Adipocyte (in vitro differentiated cells): ENCODE measurements at places on chromosomes 2 and 18.
A peak's percentile ranks its signal among the peaks of the same experiment; 100 is the strongest.

DNA sequence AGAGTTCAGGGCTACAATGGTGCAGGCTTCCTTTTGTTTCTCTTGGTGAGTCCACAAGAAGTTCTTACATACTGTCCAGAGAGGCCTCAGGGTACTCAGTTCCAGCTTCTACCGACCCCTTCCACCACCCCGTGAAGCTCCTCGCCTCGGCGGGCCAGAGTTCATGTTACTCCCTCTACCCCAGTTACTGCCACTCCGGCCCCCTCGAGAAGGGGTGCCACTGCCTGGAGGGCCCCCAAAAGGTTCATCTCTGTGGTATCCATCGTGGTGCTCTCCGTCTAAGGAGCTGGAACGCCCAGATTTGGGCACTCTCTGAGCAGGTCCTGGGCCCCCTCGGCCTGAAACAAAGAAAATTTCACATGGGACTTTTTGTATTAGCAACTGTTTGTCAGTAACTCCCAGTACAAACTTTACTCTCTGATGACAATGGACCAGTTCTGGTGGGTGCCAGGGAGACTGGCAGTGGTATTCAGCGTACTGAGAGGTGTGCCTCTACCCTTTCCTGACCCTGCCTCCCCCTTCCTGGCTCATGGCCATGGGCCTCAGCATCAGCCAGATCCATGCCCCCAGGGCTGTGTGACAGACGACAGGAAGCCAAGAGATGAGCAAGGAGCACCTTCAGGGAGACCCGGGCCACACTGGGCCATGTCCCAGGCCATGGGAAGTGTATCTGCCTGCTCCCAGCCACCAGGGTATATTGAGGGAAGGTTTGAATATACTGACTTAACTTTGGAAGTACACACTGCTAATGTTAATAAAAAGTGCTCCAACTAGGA is 5.1 kb downstream of the SFT2D3 start:
- no peak for DNase-seq

DNA sequence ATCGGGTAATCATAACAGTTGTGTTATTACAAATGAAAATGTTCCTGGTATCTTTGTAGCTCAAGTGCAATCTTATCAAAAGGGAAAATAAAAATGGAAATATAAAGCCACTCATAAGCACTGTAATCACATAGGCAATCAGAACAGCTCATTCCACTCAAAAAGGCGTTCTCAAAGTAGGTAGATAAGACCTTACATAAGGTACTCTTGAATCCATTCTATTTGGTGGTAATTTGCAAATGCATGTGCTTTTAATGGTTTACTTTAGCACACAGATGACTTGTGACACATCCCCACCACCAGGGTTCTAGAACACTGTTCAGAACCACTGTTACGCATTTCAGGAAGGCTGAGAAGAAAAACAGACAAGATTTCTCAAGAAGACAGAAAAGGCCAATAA is 86.7 kb upstream of the NARS1 start:
- no peak for DNase-seq

- DNase-seq, result no peak
Observed at GRCh38 chr2:76159042-76159648, 448.4 kb upstream of the GCFC2 start.

DNA sequence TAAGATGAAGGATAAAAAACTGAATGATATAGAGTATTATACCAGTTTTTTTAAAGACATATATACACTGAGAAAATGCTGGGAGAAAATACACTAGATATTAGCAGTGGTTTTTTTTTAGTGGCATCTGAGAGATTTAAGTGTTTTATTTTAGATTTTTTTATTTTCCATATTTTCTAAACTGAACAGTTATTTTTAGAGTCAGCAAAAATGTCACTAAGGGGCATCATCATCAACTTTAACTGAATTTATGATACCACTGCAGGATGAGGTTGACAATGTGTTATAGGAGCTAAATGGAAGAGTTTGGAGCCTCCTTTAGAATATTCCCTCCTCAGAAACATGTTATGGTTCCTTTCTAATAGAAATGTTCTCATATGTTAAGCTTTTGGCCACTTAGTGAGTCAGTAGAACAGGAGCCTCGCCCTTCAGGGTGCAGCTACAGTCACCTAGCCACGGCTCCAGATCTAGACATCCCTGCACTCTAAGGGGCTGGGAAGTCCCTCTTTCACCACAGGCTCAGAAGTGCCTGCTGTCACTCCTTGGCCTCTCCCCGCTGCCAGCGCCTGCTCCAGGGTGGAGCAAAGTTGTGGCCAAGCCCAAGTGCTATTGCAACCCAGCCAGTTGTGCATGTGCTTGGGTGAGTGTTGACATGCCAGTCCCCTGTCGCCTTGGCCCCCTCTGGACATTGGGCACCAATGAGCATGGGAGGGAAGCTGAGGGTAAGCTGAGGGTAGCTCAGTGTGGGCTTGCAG is 210.7 kb upstream of the RASGRP3 start:
- DNase-seq, result peak; percentile 21

DNA sequence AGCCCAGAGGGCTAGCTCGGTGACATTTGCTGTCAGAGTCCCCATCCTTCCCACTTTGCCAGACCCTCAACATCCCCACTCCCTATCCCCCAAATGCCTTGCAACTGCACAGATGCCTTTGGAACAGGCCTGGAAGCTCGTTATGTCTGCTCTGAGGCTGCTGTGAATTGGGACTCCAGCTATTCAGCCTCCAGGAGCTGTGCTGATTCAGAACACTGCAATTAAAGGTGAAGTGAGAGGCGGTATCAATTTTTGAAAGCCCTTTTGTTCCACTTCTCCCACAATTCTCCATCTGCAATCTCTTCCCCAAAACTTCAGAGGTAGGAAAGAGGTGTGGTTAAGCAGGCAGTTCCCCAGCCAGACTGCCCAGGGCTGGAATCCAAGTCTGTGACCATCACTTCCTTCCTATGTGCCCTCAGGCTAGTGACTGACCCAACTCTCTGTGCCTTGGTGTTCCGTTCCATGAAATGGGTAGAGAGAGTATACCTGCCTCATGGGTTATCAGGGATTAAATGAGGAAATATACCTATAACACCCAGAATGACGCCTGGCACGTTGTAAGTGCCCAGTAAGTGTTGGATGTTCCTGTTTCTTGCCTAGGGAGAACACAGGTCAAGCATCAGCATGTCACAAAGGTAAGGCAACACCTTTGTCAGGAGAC is 17.5 kb downstream of the NOSTRIN start:
- no peak for DNase-seq

DNA sequence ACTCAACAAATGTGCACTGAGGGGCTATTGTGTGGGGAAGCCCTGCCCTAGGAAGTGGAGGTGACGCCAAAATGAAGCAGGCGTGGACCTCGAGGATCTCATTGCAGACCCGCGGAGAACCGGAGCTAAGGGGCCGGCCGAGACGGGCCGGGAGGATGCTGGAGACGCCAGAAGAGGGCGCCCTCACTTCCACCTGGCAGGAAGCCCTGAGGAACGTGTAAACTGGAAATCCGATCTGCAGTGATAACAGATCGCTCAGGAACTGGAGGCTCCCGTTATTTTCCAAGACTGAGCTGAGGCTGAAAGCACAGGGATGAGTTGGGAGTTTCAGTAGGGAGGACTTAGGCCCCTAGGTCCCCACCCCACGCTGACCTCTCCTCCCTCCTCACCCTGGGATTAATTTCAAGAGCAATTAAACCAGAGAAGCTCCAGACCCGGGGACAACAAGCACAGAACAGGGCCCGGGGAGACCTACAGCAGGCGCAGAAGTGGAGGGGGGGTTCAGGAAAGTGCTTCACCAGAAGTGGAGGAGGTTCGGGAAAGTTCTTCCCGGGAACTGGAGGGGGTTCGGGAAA is 7.7 kb upstream of the COL6A3 start:
- peak; percentile 89 for DNase-seq

DNA sequence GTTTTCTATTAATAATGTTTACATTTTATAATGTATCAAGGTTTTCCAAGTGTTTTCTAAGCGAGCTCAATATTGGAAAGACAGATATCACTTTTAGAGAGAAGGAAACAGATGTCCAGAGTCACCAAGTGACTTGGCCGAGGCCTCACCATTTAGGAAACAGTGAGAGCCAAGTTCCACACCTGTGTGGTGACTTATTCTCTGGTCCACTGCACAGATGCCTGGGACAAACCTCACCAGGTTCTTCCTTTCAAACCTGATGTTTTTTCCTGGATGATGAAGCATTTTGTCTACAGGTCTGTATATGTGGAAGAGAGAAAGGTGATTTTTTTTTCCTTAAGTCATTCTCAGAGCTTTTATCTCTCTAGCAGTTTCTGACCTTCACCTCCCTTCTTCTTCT is 280.7 kb downstream of the LPIN1 start:
- DNase-seq, result no peak

DNA sequence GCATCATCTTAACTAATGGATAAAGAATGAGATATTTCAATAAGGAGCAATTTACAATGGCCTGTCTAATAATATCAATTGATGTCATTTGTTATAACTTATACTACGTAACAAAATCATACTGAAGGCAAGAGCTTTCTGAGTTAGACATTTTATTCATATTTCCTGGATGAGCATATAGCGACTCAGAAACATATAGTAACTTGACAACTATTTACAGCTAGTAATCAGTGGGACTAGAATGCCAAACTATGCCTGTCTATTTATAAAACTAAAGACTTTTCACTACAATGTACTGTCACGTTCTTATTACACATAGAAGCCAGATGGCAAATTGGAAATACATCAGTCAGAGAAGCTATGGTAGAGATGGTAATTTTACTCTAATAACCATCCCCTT is 766.2 kb upstream of the TMEFF2 start:
- DNase-seq, result peak; percentile 6

- no peak for DNase-seq
Observed at GRCh38 chr18:38551881-38552280, 986.3 kb upstream of the CELF4 start.

DNA sequence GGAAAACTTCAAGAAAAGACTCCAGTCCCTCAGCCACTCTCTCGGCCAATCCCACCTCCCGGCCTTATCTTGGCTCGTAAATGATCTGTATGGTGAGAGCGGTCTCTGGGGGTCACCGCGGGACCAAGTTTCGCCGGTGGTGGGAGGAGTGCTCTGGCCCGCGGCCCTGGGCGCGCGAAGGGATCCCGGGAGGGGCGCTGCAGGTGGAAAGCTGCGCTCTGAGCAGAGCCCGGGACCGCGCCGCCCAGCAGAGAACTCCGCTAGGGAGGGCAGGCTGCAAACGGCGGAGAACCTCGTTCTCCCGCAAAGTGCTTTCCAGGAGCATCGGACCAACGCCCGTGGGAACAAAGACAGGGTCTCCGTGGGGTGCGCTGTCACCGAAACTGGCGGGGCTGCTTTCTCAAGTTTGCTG is 622 bp downstream of the LRP2 start:
- DNase-seq, result peak; percentile 35

- DNase-seq, result no peak
Observed at GRCh38 chr2:30223413-30223874, 7.9 kb upstream of the LBH start.

DNA sequence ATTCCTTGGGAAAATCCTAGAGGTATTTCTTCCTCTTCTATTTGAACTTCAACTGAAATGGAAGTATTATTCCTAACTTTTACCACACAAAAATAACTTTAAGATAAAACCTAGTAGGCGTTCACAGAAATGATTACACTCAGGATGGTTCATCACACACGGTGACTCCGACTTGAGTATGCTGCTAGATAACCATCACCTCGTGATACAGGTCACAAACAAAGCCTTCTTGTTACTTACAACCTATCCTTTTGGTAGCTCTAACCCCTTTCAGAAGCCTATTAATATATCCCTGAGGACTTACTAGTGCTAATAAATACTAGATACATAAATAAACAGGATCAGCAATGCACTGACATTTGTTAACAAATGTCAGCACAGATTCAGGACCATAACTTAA is 101.0 kb upstream of the DNER start:
- no peak for DNase-seq

GRCh38 chr18:76960528-76961035 is 138.2 kb downstream of the ZNF236 start:
- no peak for DNase-seq

DNA sequence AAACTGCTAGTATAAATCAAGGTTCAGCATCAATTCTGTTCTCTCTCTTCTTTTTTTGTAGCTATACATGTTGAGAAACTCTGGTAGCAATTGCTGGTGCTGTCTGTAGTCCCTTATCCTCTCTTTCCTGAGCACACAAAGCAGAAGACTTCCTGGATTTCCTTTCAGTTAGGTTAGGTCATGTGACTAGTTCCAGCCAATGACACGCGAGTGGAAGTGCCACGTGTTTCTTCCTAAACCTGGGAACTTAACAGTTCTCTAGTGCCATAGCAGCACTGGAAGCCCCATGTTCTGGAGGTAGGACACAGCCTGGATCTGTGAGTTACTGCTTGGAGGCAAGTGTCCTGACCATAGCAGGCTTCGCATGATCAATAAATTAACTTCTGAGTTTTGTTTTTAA is 125.9 kb downstream of the PLA2R1 start:
- no peak for DNase-seq

DNA sequence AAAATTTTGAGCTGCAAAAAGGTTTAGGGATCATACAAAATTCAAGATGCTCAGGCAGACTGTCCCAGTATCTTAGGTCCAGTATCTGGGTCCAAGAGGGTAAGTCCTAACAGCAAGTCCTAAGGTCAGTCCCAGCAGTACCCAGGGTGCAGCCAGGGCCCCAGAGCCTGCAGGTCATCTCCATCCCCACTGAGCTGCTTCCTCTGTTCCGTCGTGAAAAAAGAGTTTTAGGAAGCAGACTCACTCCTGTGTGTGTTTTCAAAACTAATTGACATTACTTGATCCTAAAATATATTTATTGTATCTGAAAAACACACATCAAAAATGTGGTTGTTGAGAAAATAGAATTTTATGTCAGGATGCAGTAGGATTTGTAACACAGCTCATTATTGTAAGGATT is 69.9 kb upstream of the ALKAL2 start:
- DNase-seq, result no peak

- DNase-seq, result no peak
Observed at GRCh38 chr2:103293742-103294077, 531.9 kb downstream of the TMEM182 start.

DNA sequence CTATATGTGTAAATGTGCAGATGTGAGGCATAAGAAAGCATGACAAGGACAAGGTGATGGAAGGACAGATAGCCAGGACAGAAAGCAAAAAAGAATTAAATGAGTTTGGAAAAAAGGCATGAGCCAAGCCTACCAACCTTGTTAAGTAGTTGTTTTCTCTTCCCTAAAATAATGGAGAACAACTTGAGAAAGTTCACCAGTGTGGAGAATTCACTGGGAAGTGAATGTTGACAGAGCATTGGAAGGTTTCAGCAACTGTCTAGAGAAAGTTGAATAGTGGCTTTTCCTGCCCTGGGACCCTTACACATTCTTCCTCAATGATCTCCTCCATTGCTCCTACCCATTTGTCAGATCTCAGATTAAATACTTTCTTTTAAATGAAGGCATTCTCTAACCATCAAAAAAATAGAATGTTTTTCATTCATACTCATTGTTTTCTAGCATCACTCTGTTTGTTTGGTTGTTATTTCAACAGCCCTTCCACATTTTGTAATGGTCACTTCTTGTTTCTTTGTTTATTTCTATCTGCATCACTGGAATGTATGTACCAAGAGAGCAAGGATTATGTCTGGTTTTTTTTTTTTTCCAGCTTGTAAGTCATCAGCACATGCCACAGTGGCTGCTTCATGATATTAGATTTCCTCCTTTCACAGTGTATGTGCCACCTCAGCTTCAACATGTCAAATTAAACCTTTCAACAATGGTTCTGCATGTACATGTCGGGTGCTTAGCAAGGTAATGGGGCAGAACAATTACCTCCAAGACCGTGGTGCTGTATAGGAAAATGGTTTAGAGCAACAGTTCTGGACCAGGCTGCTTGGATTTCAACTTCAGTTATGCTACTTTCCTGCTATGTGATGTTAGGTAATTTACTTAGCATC is 586.0 kb upstream of the VRK2 start:
- peak; percentile 14 for DNase-seq

- peak; percentile 20 for DNase-seq
Observed at GRCh38 chr2:66509326-66509811, 74.4 kb downstream of the MEIS1 start.
